ENCODE measurements at places on chromosomes 12 and 14. TPM values are rescaled to one million over a fixed set of nuclear protein-coding genes. Genes with fewer than 3 reads are reported as not detected.

RGS6 gene
- not detected for total RNA-seq

GPR84 gene
- total RNA-seq = not detected

TPPP2 gene
- total RNA-seq = not detected

BRMS1L gene
- total RNA-seq = 1.8 TPM

ESR2 gene
- total RNA-seq = not detected

GPR68 gene
- 2.3 TPM for total RNA-seq

ATXN3 gene
- 42.9 TPM for total RNA-seq

KRT4 gene
- total RNA-seq = not detected

NGB gene
- not detected for total RNA-seq

KRT83 gene
- not detected for total RNA-seq

SP7 gene
- not detected for total RNA-seq

RAD9B gene
- total RNA-seq = not detected

PRR13 gene
- total RNA-seq = 70.8 TPM

IRF9 gene
- 65.2 TPM for total RNA-seq

CDH24 gene
- total RNA-seq = 4.1 TPM

STXBP6 gene
- total RNA-seq = 29.5 TPM
